ENCODE measurements at places on chromosomes 13 and 19.

- DNase-seq, result no peak
Measured at GRCh38 chr13:44157606-44158005, 216.0 kb upstream of the SERP2 start.

GRCh38 chr13:91572944-91573598 lies 174.7 kb downstream of the GPC5 start:
- DNase-seq, result no peak

- DNase-seq, result no peak
Measured at GRCh38 chr19:39837978-39838377, 4.0 kb upstream of the DYRK1B start.

DNA sequence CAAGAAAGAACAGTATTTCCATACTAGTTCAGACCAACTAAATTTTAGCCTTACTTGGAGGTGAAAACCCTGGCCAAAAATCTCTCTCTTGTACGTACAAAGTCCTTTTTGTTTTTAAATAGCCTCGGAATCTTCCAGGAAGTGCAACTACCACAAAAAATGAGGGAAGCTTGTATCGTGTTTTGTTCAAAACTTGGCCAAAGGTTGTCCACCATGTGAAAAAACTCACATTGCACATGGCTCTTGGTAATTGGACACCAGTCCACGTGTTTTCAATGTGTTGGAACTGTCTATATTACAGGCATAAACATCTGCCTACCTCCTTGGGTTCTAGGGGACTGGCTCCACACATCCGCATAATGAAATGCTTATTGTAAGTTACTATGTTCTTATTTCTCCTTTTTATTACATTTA lies 15.2 kb upstream of the STRN4 start:
- no peak for DNase-seq

- DNase-seq, result no peak
Measured at GRCh38 chr19:6694147-6694815, 24.3 kb upstream of the TNFSF14 start.

DNA sequence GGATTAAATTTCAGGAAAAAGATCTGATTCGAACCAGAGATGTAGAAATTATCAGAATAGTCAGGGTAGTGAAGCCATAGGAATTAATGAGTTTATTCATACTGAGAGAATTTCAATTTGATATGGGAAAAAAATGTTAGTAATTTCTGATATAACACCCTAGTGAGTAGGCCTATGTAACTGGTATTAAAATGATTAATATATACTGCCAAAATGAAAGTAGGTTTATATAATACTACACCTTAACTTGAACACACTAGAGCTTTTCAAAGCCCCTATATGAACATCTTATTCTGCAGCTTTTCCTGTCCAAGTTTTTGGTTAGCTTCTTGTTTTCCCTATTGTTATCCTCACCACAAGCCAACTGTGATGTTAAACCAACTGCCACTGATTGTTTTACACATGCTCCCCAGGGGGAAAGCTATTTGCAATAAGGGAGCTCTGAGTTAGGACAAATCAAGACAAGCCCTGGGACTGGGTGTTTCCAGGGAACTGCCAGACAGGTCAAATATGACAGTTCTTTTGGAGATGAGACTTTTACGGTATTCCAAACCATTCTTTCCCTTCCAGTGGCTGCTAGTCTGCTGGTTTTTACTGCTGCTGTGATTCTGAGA lies 45.3 kb downstream of the FNDC3A start:
- no peak for DNase-seq

DNA sequence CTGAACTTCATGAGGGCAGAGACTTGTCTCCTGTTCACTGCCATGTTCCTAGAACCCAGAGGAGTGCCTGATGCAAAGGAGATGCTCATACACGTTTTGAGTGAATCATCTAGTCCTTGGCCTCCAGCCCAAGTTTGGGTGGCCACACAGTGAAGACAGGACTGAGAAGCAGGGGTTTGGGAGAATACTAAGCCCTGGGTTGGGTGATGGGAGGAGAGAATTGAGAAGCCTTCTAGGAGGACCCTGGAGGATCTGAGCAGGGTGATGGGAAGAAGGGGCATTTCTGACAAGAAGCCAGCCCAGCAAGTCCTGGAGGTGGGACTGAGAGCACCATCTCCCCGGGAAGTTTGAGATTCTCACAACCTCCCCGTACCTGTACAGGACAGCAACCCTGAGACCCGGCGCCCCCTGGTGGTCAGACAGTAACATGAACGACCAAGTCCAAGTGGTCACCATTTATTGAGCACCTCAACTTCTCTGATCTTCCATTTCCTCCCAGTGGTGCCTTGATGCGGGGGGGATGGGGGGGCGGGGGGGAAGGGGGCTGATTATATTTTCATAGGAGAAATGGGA lies 11.0 kb downstream of the CTU1 start:
- peak; percentile 61 for DNase-seq

DNA sequence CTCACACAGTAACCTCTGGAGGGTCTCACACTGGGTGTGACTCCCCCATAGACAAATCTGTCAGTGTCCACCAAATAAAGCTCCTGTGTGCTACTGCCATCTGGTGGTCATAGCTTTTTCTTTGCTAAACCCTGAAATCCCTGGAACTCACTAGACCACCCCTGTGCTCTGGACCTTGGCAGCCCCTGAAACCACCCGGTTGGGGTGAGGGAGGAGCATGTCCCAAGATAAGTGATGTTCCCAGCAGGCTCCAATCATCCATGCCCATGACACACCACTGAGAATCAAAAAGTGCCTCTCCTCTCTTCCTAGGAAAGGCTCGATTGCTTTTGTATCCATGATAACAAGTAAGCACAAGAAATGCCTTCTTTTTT lies 6.5 kb upstream of the HSD17B14 start:
- DNase-seq, result peak; percentile 9

- DNase-seq, result no peak
Measured at GRCh38 chr19:10979951-10980381, 19.1 kb downstream of the SMARCA4 start.

DNA sequence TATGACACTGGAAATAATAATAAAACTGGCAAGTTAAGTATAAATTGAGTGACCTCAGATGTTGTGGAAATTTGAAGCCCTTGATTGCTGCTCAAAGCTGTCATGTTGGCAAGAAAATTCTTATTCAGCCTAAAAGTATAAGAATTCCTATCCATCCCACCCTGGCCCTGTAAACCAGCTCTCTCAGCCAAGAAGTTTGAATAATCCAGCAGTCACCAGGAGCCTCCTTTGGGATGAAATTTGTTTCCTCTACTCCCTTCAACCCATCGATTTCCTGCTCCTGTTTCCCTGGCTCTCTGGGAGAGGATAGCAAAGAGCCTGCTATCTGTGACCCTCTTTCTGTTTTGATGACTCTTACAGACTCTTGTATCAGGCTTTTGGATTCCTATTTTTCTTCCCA lies 169.3 kb downstream of the LHFPL6 start:
- DNase-seq, result no peak

DNA sequence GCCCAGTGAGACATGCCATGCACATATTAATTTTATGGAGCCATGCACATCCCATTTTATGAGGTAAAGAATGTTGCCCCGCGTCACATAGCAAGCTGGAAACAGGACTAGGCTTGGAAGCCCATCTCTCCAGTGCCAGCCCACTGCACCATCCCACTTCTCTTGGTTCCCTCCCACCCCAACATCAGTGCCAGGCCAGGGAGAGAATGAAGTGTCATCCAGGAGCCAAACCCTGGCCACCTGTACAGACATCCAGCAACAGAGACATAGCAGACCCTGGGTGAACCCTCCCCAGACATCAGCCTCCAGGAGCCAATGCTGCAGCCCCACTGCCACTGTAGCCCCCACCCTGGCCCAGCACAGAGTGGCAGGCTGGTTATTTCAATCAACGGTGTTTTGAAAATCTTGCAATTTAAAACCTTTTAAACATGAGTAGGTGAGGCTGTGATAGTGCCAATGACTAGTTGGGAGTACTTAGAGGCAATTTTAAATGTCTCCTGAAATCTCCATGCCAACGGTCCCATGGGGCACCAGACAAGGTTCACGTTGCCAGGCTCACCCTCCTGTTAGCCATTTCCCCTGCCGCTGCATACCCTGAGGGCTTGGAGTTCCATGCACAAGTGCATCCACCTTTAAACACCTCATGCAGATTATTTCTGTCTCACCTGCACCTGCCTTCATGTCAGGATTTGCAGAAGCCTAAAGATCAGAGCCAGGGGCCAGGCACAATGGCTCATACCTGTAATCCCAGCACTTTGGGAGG lies 34.7 kb downstream of the VSTM2B start:
- DNase-seq, result no peak

DNA sequence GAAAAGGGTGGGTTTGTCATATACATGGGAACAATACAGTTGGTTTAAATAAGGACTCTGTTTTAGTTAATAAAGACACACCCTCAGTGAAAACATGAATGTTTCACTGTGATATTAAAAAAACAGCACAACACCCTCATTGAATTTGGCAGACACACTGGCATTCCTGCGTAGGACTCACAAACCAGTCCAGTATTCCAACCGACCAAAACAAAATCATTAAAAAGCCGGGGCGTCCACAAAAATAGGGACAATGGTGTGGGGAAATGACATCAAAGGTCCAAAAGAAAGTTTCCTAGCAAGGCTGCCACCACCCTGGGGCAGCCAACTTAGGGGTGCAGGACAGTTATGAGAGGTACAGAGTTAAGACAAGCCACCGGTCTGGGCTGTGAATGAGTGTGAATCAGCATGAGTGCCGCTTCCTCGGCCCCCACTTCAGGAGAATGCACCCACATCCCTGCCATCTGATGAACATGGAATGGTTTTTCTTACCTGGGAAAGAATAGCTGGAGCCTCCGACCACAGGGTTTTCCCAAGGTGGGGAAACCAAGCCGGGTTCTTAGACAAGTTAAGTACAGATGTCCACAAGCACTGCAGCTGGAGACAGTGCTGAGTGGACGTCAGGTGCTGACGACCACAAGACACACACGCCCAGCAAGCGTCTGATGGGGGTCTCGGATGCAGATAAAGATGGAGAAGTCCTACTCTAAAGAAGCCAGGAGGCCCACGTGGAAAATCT lies 73.3 kb downstream of the KLF2 start:
- DNase-seq, result no peak

DNA sequence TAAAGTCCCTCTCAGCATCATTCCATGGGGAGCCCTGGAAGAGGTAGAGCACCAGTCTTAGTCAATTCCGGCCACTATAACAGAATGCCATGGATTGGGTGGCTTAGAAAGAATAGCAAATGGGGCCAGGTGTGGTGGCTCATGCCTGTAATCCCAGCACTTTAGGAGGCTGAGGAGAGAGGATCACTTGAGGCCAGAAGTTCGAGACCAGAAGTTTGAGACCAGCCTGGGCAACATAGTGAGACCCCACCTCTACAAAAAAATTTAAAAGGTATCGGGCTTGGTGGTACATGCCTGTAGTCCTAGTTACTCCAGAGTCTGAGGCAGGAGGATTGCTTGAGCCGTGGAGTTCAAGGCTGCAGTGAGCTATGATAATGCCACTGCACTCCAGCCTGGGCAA lies 25.0 kb upstream of the SIN3B start:
- no peak for DNase-seq

DNA sequence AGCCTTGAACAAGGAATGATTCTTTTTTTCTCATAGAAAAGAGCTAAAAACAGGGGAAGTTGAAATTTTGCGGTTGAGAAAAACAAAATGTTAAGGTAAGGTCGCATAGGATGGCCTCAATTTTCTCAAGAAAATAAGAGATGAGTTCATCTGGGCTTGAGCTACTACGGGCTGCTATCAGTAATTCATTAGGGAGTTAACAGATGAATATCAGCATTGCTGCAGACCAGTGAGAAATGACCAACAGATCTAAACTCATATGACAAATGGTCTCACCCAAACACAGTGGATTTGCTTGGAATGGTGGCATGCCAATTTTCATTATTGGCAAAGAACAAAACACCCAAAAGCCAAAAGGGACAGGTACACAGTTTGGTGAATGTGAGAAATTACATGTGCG lies 56.6 kb downstream of the GPC6 start:
- no peak for DNase-seq

- DNase-seq, result no peak
Measured at GRCh38 chr19:40599331-40599901, 1.8 kb upstream of the LTBP4 start.

All from CD4-positive, alpha-beta T cell (primary cell).